NCI-H1417 treated with DMSO at 0.1 percent for 48 hours (cell line): ENCODE measurements at places on chromosomes 12 and 14.

GRCh38 chr12:38053655-38054464, 262.7 kb upstream of the ALG10B start:
- no peak for DNase-seq

- no peak for DNase-seq
These were observed 44.1 kb downstream of the NIN start for GRCh38 chr14:50786751-50787464.

DNA sequence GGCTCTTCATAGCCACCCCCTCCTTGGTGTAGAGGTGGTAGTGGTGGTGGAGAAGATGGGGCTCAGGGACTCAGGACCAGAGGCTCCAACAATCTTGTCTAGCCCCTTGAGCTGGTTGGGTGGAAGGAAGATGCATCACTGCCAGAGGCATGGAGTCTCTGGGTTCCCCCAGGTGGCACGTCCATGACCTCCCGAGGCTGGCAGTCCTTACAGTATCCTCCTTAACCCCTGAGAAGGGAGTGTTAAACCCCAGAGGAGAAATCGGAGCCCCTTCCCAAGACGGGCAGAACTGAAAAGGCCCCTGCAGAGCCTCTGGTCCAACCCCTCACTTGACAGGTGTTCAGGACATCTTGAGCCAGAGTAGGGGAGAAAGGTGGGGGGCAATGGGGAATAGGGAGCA, 9.1 kb downstream of the KRT83 start:
- DNase-seq = no peak

DNA sequence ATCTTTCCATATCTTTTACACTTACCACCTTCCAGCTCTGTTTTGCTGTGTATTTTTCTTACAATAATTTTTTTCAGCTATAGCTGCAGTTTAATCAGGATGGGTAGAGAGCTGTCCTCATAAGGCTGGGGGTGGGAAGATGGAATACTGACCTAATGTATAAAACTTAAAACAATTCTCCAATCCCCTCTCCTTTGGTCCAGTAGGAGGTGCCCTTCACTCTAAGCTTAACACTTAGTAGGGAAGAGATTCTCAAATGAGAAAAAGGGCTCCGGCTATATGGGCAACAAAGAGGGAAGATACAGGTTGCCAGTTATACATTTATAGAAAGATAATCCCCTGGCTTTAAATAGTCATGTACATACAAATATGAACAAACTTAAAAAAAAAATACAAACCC, 2.8 kb downstream of the ORMDL2 start:
- DNase-seq = no peak

- no peak for DNase-seq
These were observed 3.7 kb upstream of the DHRS4L2 start for GRCh38 chr14:23984891-23985602.

- no peak for DNase-seq
These were observed 19.4 kb downstream of the LTBP2 start for GRCh38 chr14:74592476-74593201.

GRCh38 chr12:1584326-1584725, 10.1 kb downstream of the FBXL14 start:
- no peak for DNase-seq

- no peak for DNase-seq
These were observed 55.8 kb downstream of the ARID2 start for GRCh38 chr12:45785315-45785714.

GRCh38 chr14:64508215-64508776, 3.7 kb downstream of the ZBTB1 start:
- DNase-seq = no peak

DNA sequence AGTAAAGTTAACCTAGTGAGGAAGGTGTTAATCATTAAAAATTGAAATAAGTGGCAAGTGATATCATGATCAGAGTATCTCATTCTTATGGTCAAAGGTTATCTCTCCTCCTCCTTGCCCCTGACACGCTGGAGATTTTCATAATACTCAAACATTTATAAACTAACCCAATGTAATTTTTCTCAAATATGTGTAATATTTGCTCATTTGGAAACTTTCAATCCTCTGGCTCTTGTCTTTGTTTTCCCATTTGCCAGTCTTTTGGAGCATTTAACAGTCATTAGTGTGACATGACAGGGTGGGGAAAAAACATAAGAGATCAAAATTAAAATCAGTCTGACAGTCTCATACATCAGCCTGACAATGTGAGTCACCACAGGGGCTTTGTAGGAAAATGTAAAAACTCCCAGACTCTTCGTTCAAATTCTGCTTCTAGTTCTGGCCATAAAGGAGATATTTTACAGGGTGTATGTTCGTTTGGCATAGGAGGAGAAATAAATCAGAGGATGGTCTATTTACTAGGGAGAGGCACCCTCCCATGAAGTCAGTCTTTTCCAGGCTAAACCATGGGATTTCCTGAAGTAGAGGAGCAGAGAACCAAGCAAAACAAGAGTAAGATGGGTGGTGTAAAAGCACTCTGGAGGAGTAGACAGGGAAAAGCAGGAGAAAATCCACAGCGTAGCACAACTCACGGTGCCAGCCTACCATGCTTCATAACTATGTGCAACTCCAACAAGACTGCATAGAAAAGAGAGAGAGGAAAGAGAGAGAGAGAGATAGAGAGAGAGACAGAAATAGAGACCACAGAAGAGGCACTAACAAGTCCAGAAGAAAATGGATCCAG, 369.2 kb upstream of the PDE3A start:
- DNase-seq = no peak

- DNase-seq = no peak
These were observed 43.0 kb upstream of the TSPAN9 start for GRCh38 chr12:3034067-3034750.

DNA sequence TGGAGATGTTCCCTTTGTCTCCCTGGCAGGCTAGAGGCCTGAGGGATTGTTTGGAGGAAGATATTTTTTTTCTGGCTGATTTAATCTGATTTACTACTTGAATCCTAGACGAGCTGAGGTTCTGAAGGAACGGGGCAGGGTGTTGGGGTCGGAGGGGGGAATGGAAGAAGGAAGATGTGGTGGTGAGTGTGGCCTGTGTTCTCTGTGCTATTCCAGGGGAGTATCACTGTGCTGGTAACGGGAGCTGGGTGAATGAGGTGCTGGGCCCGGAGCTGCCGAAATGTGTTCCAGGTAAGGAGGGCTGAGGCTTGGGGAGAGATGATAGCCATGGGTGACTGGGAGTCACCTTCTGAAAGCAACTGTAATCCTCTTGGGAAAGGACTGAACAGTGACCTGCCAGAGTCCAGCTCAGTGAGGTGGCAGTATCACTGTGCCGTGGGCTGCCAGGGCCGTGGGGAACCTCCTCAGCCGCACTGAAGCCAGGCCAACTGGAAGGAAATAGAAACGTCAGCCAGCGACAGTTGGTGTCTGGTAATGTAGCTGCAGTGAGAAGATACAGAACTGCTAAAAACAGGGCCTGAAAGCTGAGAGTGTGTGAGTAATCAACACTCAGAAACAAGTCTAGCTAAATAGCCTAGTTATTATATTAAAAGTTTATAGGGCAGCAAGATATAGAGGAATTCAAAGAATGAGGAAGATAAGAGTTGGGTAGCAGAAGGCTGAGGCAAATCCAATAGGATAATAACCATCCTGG, 7.9 kb downstream of the C1S start:
- DNase-seq = no peak

DNA sequence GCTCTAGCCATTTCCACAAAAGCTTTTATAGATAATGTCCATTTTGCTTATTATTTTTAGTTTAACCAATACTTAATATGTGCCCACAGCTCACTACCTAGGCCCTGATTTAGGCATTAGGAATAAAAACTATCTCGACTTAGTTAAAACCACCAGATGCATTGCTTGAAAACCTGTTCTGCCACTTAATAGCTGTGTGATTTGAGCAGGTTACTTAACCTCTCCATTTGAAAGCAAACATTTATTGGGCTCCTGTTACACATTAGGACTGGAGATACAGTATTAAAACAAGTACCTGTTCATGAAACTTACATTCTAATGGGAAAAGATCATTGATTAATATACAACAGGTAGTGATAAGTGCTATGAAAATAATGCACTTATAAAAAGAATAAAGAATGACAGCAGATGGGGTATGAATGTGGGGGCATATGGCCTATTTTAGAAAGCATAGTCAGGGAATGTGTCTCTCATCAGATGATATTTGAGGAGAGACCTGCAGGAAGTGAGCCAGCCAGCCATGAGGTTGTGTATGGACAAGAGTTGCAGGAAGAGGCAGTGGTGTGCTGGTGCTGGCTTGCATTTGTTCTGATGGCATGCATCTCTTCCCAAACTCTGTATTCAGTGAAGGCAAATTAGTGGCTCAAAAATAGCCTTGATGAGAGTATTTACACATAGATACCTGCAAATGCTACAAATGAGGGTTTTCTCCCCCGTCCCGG, 34.3 kb downstream of the NOPCHAP1 start:
- DNase-seq = no peak

DNA sequence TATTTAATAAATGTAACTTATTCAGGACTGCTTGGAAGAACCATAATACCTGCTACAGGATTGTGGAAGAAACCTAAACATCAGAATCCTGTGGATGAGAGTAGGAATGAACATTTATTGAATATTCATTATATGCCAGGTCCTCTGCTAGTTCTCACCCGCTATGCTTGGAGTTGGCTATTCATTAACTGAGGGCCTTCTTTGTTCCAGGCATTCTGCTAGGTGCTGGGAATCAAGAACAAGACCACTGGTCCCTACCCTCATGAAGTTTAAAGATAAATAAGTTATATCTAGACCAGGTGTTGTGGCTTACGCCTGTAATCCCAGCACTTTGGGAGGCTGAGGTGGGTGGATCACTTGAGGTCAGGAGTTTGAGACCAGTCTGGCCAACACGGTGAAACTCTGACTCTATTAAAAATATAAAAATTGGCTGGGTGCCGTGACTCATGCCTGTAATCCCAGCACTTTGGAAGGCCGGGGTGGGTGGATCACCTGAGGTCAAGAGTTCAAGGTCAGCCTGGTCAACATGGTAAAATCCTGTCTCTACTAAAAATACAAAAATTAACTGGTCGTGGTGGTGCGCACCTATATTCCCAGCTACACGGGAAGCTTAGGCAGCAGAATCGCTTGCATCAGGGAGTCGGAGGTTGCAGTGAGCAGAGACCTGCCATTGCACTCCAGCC, 3.8 kb upstream of the TULP3 start:
- no peak for DNase-seq

- DNase-seq = no peak
These were observed 29.8 kb upstream of the LTBP2 start for GRCh38 chr14:74641601-74642391.

DNA sequence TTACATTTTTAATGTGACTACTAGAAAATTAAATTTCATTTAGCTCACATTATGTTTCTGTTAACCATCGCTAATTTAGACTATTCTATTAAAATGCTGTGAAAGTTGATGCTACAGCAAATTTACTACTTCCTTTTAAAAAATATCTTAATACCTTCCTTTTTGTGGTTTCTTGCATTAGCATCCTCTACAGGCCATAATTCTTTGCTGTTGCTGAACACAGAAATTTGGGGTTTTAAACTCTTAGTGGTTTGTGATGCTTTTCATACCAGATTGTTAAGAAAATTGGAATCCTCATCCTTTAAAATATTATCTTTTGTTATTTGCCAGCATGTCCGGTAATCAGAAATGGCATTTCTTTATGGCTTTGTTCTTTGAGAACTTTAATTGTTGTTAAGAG, 18.1 kb downstream of the WNK1 start:
- no peak for DNase-seq

- no peak for DNase-seq
These were observed 915.4 kb upstream of the FBXO33 start for GRCh38 chr14:40347675-40348074.

DNA sequence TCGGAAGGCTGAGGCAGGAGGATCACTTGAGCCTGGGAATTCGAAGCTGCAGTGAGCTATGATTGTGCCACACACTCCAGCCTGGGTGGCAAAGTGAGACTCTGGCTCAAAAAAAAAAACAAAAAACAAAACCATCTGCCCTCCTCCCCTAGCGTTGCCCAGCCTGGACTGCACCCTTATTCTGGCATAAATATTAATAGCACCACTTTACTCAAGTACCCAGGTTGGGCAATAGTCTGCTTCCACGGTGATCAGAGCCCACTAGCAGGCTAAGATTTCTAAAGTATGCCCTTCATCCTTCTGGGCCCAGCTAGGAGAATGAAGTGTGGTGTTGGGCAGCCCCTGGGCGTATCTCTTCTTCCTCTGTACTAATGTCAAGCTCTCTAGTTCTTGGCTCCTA, 33.3 kb downstream of the KCTD10 start:
- no peak for DNase-seq

DNA sequence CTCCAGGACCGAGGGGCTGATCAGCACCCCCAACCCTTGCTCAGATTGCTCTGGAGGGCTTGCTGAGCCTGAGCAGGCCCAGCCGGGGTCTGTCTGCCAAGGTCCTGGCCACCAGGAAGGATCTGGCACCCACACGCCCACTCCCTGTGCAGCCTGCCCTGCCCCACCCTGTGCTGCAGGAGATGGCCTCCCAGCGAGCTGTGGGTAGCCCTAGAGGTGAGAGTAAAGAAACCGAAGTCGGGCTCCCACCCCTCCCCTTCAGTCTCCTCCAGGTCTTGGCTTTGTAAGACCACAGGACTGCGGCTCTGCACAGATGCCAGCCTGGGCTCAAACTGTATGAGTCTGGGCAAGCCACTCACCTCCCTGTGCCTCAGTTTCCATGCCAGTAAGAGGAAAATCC, 307.8 kb downstream of the BCL11B start:
- DNase-seq = no peak

DNA sequence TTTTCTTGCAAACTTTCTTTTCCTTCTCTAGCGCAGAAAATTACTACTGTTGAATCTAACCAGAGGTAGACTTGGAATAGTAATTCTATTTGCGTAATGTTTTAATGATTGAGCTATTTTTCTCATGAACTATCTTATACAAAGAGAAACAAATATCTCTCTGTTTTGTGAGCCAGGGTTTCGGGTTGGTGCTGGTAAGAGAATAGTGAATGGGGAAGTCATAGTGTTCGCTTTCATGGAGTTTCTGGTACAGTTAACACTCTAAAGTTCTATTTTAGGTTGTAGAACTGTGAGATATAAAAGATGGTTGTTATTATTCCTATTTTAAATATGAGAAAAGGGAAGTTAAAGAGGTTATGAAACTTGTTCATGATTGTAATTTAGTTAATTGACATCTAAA, 6.6 kb downstream of the CLEC1B start:
- no peak for DNase-seq

DNA sequence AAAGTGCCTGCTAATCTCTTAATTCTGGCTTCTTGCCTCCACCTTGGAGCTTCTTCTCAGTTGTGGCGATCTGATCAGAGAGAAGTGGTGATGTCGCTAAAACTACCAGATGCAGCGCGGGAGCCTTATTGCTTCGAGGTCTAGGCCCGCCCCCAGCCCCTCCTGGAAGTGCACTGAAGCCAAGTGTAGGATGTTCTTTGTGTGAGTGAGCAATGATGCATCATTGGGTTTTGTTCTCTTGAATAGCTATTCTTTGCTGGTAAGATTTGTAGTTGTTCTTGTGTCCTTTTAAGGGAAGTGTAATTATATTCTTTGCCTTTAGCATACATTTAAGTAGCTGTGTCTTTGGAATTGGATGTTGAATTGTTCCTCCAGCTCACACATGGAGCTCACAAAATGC, 35.8 kb downstream of the MTHFD1 start:
- no peak for DNase-seq

DNA sequence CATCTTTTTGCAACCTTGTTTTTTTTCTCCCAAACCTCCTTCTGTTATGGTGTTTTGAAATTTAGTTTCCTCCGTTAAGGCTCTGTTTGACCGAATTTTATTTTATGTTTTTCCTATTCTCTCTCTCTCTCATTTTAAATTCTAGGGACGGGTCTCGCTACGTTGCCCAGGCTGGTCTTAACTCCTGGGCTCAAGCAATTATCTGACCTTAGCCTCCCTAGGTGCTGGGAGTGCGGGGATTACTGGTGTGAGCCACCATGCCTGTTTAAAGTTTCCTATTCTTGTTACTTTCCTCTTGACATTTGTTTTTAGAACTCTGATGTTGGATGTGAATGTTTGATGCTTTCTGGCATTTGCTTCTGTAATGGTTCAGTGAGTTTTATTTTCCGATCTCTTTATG, 1.0 kb downstream of the ZC3H14 start:
- no peak for DNase-seq
